CD4-positive, alpha-beta T cell treated with Interleukin-6 at 100 ng/mL for 8 hours (primary cell): ENCODE measurements at places on chromosomes 6 and 20.

DNA sequence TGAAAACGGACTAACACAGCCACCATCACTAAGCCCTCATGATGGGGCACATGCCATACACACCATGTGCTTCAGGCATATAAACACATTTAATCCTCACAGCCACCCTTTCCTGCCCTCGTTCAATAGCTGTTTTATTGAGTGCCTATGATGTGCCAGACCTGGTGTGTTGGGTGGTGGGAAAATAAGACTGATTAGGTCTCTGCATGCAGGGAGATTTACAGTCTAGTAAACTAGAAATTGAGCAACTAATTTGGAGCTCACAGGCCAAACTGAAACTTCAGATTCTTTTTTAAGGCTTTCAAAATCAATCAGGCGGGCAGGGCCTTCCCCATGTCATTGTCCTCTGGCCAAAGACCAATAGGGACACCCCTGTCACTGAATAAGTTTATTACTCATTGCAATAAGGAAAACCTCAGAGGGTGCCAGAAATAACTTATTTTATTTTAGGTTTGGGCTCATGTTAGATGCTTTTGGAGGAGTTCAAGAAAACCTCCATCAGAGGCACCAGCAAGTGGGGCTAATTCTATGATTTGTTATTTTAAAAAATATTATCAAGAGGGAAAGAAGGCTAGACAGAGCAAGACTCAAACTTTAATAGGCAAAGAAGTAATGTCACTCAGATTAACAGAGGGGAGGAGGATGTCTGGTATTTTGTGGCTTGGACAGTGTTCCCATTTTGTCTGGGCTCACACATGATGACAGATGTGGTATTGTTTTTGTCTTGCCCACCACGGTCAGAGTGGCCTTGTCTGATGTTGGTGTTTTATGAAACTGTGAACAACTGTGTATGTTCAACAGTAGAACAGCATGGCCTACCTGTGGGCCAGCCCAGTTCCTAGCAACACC, 12.0 kb downstream of the ZFP64 start:
- no peak for DNase-seq

GRCh38 chr20:20405623-20406022, 37.7 kb downstream of the INSM1 start:
- no peak for DNase-seq

DNA sequence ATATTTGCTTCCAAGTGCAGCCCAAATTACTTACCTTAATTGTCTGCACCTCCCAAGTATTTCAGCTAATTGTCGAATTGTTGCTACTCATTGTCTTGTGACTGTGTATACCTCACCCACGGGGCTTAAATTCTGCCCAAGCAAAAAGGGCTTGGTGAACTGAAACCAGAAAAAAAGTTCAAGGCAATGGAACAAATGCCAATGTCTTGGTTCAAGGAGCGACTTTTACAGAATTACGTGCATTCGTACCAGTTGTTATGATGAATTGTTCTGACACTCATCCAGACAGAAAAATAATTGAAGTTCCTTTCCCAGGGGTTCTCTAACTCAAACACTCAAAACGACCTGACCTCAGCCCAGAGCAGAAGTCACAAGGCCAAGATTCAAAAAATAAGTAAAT, 13.9 kb upstream of the PXDC1 start:
- no peak for DNase-seq

DNA sequence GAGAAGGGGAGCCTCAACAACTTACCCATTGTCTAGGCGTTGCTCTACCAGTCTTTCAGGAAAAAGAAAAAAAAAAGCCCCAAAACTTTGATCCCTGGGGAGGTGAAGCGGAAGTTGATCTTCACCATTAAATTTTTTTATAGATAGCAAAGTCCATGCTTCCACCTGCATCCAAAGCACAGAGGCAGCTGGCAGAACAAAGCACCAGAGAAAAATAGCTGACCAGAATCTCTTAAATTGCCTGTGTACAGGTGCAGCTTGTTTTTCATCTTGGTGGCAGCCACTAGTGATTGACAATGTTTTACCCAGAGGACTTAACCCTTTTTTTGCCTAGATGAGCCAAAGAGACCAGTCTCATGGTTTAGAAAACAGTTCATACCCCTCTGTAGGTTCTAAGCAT, 86.0 kb downstream of the MYB start:
- DNase-seq: no peak

- DNase-seq: no peak
These were observed 24.1 kb downstream of the NPEPL1 start for GRCh38 chr20:58716476-58717277.

- no peak for DNase-seq
These were observed 860 bp downstream of the DEFB124 start for GRCh38 chr20:31474097-31474436.

- DNase-seq: no peak
These were observed 15.5 kb upstream of the TMEM181 start for GRCh38 chr6:158544428-158544827.

DNA sequence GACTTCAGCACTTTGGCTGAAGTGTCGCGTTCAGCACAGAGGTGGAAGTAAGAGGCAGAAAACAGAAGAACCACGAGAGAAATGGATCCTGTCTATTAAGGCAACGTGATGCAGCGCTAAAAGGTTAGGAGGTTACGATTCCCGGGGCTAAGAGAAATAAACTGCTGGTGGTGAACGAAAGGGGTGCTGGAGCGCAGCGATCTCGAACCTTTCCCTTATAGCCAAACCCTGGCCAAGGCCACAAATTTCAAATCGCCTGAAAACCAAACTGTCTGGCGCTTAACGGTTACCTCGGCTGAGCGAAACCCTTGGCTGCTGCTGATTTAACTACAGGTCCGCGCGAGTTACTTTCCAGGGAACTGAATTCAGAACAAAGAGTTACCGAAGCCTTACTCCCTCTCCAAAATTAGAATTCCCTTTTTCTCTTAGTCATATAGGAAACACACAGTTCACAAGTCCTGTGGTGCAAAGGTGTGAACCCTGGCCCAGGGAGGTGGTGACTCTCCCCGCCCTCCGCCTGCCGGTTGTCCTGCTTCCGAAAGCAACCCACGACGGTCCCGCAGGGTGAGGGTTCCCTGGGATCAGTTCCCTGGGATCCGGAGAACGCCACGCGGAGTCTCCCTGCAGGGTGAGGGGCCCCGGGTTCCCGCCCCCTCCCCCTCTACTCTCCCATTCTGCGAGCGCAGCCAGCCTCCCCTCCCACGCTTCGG, 1.3 kb upstream of the SLC35D3 start:
- no peak for DNase-seq

DNA sequence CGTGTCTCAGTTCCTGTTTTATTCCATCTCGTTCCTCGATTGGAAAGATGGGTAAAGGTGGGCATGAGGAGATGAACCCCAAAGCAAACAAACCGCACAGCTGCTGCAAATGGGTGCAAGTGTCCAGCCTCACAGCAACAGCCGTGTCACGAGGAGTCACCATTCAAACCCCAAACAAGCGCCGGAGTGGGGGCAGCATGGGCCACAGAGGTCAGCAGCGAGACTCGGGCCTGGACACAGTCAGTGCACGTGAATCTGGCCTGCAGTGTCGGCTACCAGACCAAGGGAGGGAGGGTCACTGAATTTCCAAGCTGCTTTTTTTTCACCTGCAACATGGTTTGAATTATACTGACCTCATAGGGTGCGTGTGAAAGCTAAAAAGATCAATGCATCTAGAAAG, 63.5 kb downstream of the EZR start:
- no peak for DNase-seq

GRCh38 chr20:1804554-1804956, 90.7 kb upstream of the SIRPA start:
- no peak for DNase-seq
